A673 (cell line): ENCODE measurements at places on chromosomes 13 and 19. TPM values are rescaled to one million over a fixed set of nuclear protein-coding genes. Genes with fewer than 3 reads are reported as not detected.

The APLP1 gene
- 13.9 and 14.9 TPM in 2 replicates for total RNA-seq

The ACP4 gene
- not detected in 2 replicates for total RNA-seq

DNA sequence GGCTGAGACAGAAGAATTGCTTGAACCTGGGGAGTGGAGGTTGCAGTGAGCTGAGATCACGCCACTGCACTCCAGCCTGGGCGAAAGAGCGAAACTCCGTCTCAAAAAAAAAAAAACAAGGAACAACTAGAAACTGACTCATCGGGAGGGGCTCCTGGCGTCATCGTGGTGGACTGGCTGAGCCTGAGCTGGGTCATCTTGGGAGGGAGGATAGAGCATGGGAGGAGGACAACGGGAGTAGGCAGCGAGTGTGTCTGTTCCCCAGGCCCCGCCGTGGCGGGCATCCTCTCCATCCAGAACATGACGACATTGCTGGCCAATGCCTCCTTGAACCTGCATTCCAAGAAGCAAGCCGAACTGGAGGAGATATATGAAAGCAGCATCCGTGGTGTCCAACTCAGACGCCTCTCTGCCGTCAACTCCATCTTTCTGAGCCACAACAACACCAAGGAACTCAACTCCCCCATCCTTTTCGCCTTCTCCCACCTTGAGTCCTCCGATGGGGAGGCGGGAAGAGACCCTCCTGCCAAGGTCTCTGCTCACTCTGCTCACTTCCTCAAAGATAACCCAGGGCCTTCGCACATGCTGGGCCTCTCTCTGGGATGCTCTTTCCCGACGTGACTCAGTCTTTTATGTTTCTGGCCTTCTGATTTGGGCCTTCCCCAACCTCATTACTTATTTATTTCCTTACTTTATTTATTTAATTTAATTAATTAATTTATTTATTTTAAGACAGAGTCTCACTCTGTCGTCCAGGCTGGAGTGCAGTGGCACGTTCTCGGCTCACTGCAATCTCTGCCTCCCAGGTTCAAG lies 16.6 kb downstream of the DDX39A start:
- no peak overlapping the region for H3K4me3 ChIP-seq
- H3K27me3 ChIP-seq = no peaks in the 10 kb centered on the region
- H3K27ac ChIP-seq = no peak overlapping the region
- peaks cover 12% of the 10 kb centered on the region for H3K4me1 ChIP-seq

- no peak overlapping the region for H3K27ac ChIP-seq
- no peak for DNase-seq
- peaks cover 59% of the 10 kb centered on the region for H3K27me3 ChIP-seq
- H3K36me3 ChIP-seq = no peaks in the 10 kb centered on the region
Observed at GRCh38 chr13:94696171-94696570, 16.2 kb downstream of the SOX21 start.

GRCh38 chr19:2719920-2720776 lies 1.0 kb downstream of the DIRAS1 start:
- H3K4me1 ChIP-seq = peaks cover 5% of the 10 kb centered on the region
- DNase-seq = peak; percentile 60
- H3K36me3 ChIP-seq = peaks cover 9% of the 10 kb centered on the region
- peak overlapping the region; percentile 85 for H3K27ac ChIP-seq
- H3K4me3 ChIP-seq = peak overlapping the region; percentile 86
- no peaks in the 10 kb centered on the region for H3K27me3 ChIP-seq
